ENCODE measurements at places on chromosomes 5 and 9.
A peak's percentile ranks its signal among the peaks of the same experiment; 100 is the strongest.

DNA sequence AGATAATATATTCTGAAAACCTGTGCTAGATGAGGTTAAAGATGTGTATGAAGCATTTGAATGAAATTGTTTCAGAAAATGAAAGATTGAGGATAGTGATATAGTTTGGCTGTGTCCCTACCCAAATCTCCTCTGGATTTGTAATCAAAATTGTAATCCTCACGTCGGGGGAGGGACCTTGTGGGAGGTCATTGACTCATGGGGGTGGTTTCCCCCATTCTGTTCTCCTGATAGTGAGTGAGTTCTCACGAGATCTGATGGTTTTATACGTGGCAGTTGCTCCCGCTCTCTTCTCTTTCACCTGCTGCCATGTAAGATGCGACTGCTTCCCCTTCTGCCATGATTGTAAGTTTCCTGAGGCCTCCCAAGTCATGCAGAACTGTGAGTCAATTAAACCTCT, 2.0 kb upstream of the TEX48 start:
- DNase-seq: no peak

- peak; percentile 86 for DNase-seq
These were observed 243.8 kb downstream of the ADAMTSL1 start for GRCh38 chr9:18717759-18718158.

DNA sequence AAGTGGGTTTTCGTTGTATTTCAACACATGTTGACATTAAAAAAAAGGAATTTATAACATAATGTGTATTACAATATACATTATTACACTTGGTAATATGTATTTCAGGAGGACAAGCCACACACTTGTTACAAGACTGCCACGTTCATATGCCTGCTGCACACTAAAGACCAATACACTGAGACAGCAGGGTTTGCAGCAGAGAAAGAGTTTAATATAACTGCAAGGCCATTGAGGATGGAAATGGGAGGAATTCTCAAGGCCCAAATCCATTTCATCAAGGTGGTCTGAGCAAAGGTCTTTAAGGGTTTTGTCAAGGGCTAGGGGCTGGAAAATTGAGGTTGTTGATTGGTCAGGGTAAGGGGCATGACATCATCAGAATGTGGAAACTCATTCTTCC, 1017.8 kb upstream of the CDH10 start:
- DNase-seq: no peak

DNA sequence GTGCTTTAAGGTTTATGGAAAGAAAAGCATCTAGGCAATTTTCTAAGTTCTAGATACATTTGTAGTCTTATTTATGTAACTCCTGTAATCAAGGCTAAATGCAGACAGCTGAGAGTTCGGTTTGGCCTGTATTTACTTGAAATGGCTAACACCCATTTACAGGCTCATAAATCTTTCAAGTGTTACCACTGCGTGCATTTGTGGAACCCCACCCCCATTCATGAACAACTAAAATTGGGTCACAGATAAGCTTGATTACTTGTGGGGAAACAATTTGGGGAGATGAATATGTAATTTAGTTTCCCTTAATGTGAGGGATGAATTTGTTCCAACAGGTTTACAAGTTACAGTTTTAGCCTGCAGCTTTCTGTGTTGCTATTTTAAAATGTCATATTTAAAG, 360.6 kb downstream of the ARRDC3 start:
- DNase-seq: no peak

- DNase-seq: no peak
These were observed 254.6 kb downstream of the SMARCA2 start for GRCh38 chr9:2269778-2270177.

GRCh38 chr9:22211588-22212360, 202.7 kb upstream of the CDKN2B start:
- DNase-seq: peak; percentile 95

DNA sequence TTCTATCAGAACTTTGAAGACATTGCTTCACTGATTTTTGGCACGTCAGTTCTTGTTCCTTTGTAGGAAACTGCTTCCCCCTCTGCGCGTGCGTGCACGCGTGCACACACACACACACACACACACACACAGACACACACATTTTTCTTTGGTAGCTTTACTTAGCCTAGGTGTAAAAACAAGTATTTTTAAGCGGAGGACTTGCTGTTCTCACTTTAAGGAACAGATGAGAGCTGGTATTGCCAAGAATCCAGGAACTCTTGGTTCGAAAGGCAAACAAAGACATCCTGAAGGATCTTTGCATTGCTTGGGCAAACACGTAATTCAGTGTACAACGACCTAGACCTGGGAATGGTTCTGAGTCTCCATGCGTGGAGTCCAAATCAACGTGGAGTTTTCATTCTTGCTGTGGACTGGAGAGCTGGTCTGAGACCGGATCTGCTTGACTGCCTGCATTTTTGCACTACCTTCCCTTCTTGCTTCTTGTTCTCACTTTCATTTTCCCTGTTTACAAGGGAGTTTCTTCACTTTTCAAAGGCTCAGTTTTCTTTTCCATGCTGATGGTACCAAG, 8.2 kb downstream of the TMEM268 start:
- DNase-seq: no peak

- peak; percentile 91 for DNase-seq
These were observed 164.8 kb upstream of the VCAN start for GRCh38 chr5:83306572-83307241.

DNA sequence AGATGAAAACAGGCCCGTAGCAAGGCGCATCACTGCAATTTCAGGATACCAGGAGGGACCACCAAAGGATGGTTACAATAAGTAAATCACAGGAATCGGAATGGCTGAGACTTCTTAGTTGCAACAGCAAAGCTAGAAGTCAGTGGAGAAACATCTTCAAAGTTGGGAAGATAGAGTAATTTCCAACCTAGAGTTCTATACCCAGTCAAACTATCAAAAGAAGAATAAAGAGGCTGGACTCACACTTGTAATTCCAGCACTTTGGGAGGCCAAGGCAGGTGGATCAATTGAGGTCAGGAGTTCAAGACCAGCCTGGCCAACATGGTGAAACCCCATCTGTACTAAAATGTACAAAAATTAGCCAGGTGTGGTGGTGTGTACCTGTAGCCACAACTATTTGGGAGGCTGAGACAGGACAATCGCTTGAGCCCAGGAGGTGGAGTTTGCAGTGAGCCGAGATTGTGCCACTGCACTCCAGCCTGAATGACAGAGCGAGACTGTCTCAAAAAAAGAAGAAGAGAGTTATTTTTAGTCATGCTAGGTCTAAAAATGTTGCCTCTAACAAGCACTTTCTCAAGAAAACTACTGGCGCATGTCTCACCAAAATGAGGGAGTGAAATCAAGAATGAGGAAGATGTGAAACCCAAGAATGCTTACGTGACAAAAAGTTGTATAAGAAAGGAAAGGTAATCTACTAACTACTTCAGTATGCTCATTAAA, 267.7 kb downstream of the DENND1A start:
- DNase-seq: no peak

GRCh38 chr9:128015696-128016095, 34.9 kb upstream of the EEIG1 start:
- no peak for DNase-seq

GRCh38 chr5:16826379-16827125, 109.5 kb downstream of the MYO10 start:
- peak; percentile 53 for DNase-seq

DNA sequence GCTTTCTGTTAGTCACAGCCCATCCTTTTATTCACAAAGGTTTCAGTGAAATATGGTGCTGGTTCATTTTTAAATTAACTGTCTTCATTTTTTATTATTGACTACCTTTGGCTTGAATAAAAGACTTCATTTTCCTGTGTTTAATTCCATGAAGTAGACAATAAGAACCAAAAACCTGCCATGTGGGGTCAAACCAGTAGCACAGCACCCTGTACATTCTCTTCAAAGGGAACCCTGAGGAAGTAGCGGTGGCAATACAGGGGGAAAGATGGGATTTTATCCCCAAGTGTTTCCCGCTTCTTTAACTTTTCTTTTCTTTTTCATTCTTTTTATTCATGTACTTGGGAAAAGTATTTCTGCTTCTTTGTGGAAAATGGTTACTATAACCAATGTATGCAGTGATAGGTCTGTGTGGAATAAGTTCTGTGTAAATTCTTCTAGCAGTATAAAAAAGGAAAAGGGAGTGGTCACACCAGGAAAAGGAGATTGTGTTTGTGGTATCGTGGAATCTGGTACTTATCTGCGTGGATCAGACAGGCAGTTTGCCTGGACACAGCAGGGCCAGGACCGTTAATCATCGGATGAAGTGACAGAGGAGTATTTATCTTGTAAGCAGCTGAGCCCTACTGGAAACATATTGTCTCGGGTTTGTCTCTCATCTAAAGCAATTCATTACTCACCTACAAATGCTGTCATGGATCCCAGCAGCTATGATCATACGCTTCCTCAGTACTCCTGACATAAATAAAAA, 94.2 kb downstream of the PPIC start:
- no peak for DNase-seq

DNA sequence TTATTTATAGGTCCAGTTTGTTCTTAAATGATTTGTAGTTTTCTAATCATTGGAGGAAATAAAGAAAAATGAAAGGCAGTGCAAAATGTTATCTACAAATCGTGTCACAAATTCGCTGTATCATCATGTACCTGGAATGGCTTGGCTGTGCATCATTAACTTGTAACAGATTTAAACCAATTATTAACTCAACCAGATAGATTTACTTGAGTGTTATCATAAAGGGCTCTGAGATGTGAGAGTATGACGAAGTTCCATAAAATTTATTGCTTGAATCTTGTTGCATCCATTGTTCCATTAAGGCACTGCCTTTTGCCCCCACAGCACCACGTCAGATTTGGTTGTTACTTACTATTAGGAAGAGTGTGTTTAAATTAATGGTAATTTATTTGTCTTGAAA, 23.5 kb downstream of the PCSK5 start:
- DNase-seq: no peak

GRCh38 chr5:54964405-54964804, 21.0 kb downstream of the ESM1 start:
- no peak for DNase-seq

- no peak for DNase-seq
These were observed 149.5 kb upstream of the DHFR start for GRCh38 chr5:80804332-80804731.

DNA sequence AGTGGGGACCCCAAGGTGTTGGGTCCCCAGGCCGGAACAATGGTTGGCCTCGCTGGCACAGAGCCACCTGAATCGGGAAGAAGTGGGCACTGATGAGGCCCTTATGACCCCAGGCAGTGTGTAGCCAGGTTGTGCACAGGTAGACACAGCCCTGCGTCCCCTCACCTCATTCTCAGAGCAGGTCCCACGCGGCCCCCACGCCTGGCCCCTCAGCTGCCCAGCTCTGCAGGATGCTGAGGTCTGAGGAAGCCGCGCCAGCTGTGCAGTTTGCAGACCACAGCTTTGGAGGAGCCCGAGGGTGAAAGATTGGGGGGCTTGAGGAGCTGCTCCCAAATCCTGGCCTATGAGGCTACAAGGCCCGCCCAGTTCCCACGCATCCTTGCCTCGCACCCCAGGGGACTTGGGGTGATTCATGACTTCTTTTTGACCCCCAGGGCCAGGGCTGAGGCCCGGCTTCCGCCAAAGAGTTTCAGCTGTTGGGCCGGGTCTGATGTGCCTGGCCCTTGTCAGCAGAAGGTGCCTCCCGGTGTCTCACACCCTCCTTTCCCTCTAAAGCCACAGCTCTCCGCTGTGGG, 87.8 kb upstream of the PHYKPL start:
- no peak for DNase-seq

DNA sequence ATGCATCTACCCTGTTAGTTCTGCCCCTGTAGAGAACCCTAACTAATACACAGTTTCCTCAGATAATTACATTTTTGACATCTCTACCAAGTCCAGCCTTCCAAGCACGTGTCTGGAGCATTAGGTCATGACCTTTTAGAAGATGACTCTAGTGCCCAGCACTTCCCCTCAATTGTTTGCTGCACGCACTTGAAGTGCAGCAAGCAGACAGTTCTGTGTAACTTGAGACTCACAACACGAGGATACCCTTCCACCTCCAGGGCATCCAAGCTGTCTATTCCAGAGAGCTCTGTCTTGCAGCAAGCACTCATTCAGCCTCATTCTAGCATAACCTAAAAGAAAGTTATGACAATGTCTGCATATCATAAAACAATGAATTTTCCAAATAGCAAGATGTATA, 1410.5 kb upstream of the CDH18 start:
- DNase-seq: no peak

GRCh38 chr5:32961059-32961415, 249.9 kb downstream of the NPR3 start:
- peak; percentile 38 for DNase-seq

- no peak for DNase-seq
These were observed 404.6 kb upstream of the C9orf72 start for GRCh38 chr9:27977931-27978330.

- no peak for DNase-seq
These were observed 22.1 kb upstream of the LRRC14B start for GRCh38 chr5:169071-169727.

DNA sequence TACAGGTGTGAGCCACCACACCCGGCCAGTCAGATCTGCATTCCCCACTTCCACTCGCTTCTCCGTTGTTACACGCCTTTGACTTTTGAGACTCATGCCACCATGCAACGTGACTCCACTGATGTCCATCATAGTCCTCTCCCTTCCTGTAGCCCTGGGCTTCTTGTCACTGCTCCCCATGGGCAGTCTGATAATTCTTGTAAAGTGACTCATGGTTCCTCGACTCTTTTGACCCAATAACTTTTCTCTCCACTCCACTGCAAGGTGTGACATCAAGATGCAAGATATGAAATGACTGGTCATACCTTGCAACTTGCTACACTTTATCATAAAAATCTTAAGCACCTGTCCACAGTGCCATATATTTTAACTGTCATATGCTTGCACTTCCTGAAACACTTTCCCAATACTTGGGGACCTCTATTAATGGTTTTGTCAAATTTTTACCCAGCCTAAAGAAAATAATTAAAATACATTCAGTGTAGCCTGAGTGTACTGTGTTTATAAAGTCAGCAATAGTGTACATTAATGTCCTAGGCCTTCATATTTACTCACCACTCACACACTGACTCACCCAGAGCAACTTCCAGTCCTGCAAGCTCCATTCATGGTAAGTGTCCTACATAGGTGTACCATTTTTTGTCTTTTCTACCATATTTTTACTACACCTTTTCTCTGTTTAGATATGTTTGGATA, 18.6 kb upstream of the ANKRD18A start:
- no peak for DNase-seq

GRCh38 chr9:91812191-91812590, 137.8 kb downstream of the ROR2 start:
- DNase-seq: no peak

DNA sequence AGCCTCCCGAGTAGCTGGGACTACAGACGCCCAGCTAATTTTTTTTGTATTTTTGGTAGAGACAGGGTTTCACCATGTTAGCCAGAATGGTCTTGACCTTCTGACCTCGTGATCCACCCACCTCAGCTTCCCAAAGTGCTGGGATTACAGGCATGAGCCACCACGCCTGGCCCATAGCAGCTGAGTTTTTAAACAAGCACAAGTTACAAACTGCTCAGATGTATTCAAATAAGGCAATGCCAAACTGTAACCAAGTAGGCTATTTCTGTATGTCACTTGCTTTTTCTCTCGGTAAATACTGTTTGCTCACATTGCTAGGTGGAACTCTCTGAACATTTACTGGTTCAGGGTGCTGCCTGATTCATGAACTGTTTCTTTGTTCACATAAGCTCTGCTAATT, 799.3 kb upstream of the NUDT12 start:
- no peak for DNase-seq

GRCh38 chr5:61766141-61766540, 434.1 kb downstream of the ZSWIM6 start:
- no peak for DNase-seq

GRCh38 chr9:137974746-137975526, 97.4 kb downstream of the CACNA1B start:
- no peak for DNase-seq
